AG04449 (cell line): ENCODE measurements at places on chromosomes 16 and 17.

- no peak for DNase-seq
Observed at GRCh38 chr16:77871932-77872331, 83.6 kb downstream of the VAT1L start.

DNA sequence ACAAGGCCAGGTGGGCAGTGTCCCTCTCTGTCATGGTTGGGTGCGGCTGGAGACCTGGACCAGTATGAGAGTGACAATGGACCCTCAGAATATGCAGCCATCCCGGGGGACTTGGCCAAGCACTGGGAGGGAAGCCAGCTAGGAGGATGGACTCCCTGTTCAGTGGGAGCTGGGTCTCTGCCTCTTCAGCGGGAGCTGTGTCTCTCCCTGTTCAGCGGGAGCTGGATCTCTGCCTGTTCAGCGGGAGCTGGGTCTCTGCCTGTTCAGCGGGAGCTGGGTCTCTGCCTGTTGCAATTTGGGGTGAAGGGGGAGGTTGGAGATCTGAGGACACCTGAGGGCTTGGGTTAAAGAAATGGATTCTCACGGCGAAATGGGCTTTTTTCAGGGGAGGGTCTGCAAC lies 3.8 kb upstream of the PRSS33 start:
- no peak for DNase-seq

DNA sequence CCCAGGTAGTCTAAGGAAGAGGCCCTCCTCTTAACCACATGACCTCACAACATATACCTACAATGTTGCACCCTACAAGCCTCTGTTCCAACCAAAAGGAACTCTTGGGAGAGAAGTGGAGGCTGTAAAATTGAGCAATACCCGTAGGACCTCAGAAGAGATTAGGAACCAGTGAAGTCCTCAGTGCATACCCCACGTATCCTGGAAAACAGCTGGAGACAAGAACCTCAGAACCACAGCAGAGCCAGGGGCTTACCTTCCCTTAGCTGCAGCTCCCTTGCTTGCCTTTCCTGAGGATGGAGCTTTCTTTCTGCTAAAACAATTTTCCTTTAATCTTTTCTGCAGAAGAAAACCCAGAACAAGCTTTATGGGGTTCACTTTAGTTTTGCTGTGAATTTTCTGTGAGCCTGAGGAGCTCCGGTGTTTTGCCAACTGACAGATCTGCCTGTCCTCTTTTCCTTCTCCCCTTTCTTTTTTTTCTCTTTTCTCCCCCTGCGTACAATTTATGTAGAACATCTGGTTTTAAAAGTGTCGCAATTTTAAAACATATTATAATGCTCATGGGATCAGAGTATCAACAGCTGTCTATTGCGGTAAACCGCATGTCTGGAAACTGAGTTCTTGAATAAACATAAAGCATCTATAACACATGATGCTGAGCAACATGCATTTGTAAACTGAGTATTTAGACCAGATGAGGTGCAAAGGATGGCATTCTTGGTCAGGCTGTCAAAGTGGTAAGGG lies 226.4 kb upstream of the MAF start:
- DNase-seq: no peak

GRCh38 chr17:73592079-73592415 lies 52.2 kb downstream of the SDK2 start:
- DNase-seq: no peak

- no peak for DNase-seq
Observed at GRCh38 chr16:47096297-47096696, 47.4 kb downstream of the NETO2 start.

DNA sequence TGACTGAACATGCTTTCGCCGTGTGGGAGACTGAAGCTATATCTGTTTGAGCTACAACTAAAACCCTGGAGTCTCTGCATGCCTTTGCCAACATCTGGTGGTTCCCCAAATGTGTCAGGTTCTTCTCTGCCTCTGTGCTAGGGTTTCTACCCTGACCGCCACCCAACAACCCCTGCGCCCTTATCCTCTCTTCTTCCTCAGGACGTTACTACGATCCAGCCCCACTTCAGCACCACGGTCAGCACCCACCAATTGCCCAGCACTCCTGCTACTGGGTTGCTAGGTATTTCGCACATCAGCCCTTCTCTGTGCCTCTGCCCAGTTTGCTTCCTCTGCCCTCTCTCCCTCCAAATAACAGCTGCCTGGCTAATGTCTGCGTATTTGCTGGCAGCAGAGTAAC lies 106.3 kb upstream of the HSBP1 start:
- no peak for DNase-seq

- DNase-seq: no peak
Observed at GRCh38 chr16:69712277-69712676, 14.1 kb downstream of the NQO1 start.

DNA sequence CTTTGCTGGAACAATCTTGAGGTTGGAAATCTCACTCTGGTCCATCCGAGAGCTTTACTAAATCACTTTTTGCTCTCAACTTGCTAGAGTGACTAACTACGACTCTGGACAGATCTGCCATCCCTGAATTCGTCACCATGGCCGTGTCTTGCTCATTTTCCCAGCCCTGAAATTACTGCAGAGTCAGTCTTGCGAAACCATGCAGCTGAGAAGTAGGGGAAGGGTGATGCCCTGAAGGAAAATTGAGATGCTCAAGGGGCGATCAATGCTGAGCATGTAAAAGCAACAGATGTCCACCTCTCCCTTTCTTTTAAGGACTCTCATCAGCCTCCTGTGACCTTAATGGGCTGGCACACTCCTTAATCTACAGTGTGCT lies 18.8 kb downstream of the PCTP start:
- peak; percentile 59 for DNase-seq

GRCh38 chr16:87207509-87207908 lies 109.7 kb downstream of the C16orf95 start:
- peak; percentile 51 for DNase-seq

DNA sequence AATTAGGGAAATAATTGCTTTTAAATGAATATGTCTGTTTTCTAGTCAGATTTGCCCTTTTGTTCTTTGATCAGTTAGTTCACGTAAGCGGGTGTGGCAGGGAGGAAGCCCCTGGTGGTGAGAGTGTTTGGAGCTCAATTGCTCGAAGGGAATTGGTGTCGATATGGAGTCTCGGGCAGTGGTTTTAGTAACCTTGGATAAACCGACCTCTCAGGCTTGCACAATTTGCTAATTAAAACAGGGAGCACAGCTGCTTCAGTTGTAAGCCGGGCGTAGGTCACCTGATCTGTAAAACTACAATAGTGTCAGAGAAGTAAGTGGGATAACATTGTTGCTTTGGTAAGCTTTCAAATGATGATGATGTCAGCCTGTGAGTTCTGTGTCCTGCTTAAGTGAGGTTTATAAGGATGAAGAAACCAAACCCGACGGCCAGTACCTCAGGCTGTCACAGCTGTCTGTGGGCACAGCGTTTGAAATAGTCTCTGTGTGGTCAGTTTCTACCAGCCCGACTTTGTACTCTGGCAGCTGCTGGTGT lies 2.9 kb downstream of the ZNF750 start:
- no peak for DNase-seq

DNA sequence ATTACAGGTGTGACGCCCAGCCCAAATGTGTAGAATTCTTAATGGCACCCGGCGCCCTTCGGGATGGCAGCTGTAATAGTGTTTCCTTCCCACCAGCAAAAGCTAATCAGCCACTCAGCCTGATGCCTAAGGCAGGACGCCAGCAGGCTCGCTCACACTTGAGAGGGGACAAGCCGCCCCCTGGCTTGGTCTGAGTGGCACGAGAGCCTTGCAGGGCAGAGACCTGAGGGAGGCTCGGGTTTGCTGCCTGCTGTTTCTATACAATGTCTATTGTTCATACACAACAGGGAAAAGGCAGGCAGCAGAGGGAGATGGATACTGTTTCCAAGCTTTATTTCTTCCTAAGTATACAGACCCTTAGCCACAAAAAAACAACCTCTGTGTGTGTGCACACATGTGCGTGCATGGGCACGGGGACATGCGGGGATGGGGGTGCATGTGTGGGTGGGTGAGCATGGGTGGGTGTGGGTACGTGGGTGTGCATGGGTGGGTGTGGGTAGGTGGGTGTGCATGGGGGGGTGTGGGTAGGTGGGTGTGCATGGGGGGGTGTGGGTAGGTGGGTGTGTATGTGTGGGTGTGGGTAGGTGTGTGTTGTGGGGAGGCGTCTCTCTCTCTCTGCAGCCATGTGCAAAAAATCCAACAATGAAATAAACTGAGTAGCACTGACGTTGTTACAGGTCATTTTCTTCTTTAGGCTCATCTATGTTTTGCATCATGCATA lies 10.0 kb downstream of the SLC38A8 start:
- no peak for DNase-seq

- no peak for DNase-seq
Observed at GRCh38 chr17:4823373-4824089, 9.6 kb upstream of the MINK1 start.

GRCh38 chr17:61414936-61415251 lies 15.3 kb downstream of the TBX2 start:
- DNase-seq: no peak

- no peak for DNase-seq
Observed at GRCh38 chr17:14605267-14605599, 304.4 kb downstream of the HS3ST3B1 start.

DNA sequence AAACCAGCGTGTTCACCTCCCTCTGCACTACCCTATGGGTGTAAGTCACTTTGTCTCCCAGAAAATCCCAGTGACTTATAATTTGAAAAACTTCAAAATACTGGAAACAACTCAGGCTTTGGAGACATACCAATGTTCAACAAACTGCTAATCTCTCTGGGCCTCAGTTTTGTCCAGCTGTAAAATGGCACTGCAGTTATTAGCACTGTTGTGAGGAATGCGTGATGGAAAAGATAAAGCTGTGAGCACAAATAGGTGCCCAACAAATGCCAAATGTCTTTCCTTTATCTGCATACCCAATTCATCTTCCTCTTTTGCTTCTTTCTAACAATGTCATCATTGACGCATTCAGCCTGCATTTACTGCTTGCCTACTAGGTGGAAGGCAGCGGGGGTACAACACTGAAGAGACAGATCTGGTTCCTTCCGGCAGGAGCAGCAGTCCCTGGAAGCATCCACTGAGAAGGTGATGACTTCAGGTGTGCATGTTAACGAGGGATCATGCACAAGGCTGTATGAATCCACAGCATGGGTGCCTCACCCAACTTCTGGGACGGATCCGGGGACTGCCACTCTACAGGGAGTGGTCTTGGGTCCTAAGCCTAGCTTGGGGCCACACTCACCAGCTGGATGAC lies 63.4 kb downstream of the CYTH1 start:
- DNase-seq: no peak

GRCh38 chr16:13767215-13767614 lies 152.7 kb upstream of the ERCC4 start:
- no peak for DNase-seq

GRCh38 chr17:36608794-36609497 lies 7.6 kb downstream of the MRM1 start:
- DNase-seq: no peak
